Kidney epithelial cell (primary cell): ENCODE measurements at places on chromosomes 2 and 18.

GRCh38 chr18:44786257-44786656 is 105.6 kb downstream of the SETBP1 start:
- DNase-seq, result no peak

DNA sequence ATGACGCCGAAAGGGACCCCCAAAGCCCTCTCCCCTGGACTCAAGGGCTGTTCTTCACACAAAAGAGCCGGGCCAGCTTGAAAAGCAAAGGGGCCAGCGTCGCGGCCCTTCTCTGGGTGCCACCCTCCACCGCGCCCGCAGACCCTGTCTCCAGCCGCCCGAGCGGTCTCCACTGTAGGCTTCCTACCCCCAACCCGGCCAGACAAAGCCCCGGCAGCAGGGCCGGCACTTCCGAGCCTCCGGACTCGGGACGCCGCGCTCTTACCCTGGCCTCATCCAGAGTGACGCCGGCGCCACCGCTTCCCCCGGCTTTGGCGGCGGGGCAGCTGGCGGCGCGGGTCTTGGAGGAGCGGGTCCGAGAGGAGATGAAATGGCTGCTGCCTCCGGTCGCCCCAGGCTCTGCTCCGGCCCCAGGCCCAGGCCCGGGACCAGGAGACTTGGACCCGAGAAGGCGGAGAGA is 603 bp downstream of the ATAD2B start:
- no peak for DNase-seq

- no peak for DNase-seq
Measured at GRCh38 chr2:221399183-221399582, 172.9 kb downstream of the EPHA4 start.

GRCh38 chr18:3753106-3753505 is 303.1 kb downstream of the TGIF1 start:
- DNase-seq, result no peak

DNA sequence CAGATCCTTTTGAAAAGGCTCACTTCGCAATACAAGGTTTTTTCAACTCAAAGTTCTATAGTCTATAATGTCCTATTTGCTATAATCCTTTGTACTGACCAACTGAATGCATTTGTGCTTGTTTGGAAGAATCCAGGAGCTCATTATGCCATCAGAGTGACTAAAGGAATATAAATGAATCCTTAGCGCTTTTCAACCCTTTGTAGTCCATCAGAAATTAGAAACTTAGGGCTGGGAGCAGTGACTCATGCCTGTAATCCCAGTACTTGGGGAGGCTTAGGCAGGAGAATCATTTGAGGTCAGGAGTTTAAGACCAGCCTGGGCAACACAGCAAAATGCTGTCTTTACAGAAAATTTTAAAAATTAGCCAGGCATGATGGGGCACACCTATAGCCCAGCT is 330.2 kb upstream of the CHAC2 start:
- DNase-seq, result no peak

DNA sequence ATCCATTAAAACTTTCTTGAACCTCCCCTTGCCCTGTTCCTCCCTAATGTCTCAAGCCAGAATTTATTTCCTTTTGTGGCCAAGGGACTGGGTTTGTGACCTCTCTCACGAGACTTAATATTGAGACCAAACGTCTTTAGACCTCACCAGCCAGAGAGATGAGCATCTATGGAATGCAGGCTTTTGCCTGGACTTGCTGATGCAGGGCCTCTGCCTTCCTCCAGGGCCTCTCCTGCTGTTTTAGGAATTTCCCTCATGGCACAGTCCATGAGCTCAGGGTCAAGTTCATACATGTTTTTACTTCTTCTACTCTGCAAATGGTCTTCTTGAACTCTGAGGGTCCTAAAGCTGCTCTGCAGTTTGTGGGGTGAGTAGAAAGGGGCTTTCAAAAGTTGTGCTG is 22.3 kb downstream of the IL1B start:
- DNase-seq, result no peak

DNA sequence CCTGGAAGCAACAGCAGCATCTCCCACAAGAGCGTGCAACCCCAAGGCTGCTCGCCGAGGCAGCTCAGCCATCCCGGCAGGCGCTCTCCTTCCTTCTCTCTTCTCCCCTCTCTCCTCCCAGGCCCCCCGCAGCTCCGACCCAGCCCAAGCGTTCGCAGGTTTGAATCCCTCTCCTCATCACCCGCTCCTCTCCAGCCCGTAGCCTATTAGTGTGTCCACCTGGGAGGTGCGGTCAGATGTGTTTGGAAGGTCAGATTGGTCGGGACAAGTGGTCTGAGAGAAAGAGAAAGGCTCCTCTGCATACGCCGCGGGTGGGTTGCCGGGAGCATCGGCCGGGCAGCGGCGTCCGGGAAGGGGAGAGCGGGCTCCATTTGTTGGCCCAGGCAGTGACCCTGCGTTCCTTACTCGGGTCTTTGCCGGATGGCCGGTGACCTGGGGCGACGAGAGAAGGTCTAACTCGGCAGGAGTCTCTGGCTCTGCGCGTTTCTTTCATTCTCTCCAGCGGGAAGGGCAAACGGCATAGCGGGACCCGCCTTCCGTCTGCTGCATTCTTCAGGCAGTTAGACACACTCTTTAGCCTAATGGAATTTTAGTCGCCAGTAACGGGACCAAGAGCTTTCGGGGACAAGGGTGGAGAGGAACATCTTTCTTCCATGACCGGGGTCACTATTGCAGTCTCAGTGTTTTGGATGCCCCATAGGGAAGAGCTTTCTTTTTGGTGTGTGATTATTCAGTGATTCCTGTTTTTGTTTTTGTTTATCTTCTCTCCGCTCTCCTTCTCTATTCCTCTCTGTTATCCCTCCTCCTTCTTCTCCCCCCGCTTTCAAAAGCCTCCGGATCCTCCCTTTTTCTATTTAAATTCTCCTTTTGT is 1.1 kb upstream of the TMEFF2 start:
- DNase-seq, result no peak

GRCh38 chr2:39718483-39718882 is 52.8 kb downstream of the TMEM178A start:
- DNase-seq, result no peak

DNA sequence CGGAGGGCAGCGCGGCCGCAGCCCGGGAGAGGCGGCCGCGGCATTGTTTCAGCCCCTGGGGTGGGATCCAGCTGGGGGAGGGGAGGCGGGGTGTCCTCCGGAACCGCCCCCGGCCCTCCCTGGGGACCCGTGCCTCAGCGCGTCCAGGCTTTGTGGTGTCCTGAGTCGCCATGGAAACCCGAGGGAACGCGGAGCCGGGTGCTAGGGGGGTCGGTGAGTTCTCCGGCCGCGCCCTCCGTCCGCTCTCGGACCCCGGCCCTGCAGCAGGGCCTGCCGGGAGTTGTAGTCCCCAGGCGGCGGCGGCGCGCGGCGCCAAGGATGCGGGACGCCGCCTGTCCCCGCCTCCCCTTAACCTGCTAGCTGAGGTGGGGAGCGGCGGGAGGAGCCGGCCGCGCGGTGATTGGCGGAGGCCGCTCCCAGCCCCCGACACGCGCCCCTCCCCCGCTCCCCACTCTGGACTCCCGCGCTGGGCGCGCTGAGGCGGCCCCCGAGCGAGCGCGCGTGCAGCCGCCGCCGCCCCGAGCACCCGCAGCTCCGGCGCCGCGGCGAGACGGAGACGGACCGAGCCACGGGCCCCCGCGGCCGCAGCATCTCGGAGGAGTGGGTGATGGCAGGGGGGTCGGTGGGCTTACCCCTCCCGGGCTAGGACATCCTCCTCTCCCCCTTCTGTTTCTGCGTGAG is at the start of gene DPYSL5:
DPYSL5 (plus strand) TSS at position 478 of the 681 bp plus-strand sequence. CDS start 50,368 bp downstream, outside the sequence.
- no peak for DNase-seq

DNA sequence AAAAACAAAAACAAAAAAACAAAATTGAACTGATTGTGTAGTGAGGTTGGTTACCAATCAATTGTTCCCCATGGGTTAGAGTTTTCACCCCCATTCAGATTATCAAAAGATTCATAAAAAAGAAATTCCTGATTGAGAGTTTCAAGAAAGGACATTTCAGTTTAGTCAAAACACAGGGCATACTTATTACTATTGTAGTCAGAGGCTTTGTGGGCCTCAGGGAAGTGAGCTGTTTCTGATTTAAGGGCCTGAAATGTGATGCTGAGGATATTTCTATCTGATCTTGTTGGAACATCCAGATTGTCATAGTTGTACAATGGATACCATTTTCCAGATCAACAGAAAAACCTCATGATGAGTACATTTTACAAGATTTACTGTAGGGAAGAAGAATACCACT is 368.1 kb upstream of the NETO1 start:
- no peak for DNase-seq

DNA sequence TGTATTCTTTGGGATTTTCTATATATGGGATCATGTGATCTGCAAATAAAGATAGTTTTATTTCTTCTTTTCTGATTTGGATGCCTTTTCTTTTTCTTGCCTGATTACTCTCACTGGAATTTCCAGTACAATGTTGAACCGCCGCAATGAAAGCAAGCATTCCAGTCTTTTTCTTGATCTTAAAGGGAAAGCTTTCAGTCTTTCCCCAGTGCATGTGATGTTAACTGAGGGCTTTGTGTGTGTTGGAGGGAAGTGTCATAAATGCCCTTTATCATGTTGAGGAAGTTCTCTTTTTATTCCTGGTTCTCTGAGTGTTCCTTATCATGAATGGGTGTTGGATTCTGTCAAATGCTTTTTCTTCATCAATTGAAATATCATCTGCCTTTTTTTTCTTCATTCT is 16.9 kb upstream of the CYBRD1 start:
- DNase-seq, result no peak

DNA sequence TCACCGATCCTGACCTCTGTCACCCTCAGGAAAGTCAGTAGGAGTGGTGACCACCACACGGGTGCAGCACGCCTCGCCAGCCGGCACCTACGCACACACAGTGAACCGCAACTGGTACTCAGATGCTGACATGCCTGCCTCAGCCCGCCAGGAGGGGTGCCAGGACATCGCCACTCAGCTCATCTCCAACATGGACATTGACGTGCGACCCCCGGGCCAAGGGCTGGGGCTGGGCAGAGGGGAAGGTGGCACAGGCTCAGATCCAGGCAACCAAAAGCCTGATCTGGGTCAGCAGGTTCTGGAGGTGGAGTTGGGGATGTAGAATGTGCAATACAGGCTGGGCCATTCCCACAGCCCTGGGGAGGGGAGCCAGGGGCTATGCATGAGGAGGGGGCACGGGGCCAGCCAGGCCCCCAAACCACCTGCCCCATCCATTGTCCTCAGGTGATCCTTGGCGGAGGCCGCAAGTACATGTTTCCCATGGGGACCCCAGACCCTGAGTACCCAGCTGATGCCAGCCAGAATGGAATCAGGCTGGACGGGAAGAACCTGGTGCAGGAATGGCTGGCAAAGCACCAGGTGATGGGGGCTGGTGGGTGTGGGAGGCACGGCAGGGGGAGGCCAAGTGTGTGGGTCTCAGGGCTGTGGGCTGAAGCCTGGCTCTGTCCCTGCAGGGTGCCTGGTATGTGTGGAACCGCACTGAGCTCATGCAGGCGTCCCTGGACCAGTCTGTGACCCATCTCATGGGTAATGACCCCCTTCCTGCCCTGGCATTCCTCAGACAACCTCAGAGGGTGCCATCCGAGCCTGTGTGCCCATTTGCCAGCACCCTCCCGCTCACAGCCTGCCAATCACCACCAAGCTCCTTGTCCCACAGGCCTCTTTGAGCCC is 1.4 kb downstream of the ALPI start:
- DNase-seq, result no peak

DNA sequence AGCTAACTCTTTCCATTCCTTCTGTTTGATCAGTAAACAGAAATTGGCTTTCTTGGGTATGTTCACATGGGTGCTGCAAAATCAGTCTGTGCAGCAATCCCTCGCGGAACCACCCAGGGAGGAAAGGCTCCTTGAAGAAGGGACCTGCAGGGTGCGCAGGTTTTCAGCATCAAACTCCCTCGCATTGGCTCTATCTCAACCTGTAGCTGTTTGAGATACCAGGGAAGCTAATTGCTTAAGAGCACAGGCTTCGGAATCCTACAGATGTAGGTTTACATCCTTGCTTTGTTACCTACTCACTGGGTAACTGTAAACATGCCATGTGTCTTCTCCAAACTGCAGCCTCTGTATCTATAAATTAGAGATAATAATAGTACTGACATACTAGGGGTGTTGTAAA is 43.2 kb downstream of the LAMA3 start:
- no peak for DNase-seq

- no peak for DNase-seq
Measured at GRCh38 chr18:13236411-13236810, 17.9 kb downstream of the LDLRAD4 start.
